ENCODE measurements at places on chromosomes 13 and 19.

GRCh38 chr13:41049480-41050440 is 11.5 kb upstream of the WBP4 start:
- DNase-seq = no peak

DNA sequence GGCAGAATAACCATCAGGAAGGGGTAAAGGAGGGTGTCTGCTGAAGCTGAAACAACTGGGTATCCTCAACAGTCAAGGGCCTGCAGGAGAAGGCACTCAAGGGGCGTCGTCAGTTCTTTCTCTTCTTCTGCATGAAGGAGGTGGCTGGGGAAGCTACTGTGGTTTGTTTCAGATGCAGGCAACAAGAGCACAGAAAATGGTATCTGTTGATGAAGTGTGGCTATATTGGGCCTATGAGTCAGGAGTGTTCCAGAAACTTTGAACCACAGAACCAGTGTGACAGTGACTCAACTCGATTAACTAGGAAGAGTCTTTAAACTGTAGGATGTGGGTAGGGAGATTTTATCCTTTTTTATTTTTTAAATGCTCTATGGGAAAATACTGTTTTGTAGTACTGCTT is 686.3 kb downstream of the FGF9 start:
- DNase-seq = no peak

DNA sequence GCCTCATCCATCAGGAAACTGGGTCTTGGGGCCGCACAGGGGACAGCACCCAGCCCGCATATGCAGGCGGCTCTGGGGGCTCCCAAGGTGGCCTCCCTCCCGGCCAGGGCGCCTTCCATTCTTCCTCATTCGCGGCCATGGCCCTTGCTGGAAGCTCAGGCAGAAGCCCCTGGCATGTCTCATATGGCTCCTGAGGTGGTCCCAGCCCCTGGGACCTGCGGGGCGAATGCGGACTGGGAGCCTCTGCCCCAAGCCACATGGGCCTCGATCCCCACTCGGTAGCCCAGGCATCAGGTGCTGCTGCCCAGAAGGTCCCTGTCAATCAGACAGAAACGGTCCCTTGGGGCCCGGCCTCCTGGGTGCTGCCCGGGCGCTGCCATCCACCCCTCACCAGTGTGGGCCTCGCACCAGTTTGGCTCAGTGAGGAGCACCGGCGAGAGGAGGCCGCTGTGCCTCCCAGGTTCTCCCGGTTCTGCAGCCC is 301.6 kb downstream of the TEX29 start:
- DNase-seq = no peak

- no peak for DNase-seq
Measured at GRCh38 chr19:30105727-30106126, 163.7 kb downstream of the URI1 start.

DNA sequence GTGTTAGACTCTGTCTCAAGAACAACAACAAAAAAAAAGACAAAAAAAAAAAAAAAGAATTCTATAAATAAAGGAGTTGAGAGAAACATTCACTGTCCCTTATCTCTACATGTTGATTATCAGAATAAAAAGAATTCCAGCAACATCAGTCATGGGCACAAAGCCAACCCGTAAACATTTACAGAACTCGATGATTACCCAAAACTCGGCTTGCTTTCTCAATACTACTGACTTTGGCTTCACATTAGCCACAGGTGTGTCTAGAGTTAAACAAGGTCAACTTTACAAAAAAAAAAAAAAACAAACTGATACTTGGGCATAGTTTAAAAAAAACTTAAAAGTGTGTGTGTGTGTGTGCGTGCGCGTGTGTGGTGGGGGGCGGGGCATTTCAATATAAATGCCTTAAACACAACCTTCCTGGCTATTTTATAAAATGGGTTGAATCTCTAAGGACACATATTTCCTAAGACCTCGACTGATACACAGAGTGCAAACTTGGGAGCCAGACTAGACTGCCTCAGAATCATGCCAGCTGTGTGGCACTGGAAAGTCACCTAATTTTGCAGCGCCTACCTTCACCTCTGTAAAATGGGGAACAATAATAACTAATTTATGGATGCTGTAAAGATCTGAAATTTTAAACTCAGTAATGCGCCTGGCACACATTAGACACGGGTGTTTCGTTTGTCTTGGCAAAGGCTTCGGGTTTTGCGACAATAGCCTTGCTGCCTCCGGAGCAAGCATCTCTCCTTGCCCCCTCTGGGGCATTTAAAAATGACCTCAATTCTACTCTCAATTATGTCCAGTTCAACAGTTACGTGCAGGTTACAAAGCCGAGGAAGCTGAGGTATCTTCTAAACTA is 922 bp downstream of the EBPL start:
- DNase-seq = peak; percentile 70

DNA sequence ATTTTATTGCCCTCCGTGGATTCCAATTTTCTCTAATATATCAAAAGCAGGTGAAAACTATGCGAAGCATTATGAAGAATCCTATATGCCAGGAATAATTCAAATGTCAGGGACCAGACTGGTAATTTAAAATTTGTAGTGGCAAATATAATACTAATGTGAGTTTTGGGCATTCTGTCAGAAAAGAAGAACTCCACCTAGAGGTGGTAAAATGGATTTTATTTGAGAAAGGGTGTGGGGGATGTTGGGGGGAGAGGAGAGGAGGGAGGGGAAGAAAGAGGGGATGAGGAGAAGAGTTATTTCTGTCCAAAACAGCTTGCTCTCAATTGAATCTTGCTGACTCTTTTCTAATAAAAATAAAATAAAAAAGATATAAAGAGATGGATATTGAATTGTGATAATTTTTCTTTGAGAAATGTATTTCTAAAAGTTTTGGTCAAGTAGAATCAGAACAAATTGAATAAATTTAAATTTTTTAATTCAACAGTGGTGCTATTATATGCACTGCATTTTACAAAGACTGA is 929.3 kb upstream of the SLITRK5 start:
- DNase-seq = no peak

DNA sequence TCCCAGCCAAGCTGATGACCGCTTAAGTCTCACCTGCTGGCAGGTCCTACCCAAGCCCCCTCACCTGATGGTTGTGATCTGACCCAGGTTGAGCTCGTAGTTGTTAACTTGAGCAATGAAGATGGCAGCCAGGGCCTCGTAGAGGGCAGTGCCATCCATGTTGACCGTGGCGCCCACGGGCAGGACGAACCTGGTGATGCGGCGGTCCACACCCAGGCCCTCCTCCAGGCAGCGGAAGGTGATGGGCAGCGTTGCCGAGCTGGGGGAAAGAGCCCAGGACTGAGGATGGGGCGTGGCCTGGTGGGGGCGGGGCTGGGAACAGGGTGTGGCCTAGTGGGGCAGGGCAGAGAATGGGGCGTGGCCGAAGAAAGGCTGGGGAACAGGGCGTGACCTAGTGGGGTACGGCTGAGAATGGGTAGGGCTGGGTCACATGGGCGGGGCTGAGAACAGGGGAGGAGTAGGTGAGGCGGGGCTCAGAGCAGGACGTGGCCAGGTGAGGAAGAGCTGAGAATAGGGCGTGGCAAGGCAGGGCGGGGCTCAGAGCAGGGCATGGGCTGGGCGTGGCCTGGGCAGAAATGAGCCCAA is 12.9 kb downstream of the OR7C2 start:
- no peak for DNase-seq

- no peak for DNase-seq
Measured at GRCh38 chr13:33278913-33279312, 6.6 kb downstream of the STARD13 start.

DNA sequence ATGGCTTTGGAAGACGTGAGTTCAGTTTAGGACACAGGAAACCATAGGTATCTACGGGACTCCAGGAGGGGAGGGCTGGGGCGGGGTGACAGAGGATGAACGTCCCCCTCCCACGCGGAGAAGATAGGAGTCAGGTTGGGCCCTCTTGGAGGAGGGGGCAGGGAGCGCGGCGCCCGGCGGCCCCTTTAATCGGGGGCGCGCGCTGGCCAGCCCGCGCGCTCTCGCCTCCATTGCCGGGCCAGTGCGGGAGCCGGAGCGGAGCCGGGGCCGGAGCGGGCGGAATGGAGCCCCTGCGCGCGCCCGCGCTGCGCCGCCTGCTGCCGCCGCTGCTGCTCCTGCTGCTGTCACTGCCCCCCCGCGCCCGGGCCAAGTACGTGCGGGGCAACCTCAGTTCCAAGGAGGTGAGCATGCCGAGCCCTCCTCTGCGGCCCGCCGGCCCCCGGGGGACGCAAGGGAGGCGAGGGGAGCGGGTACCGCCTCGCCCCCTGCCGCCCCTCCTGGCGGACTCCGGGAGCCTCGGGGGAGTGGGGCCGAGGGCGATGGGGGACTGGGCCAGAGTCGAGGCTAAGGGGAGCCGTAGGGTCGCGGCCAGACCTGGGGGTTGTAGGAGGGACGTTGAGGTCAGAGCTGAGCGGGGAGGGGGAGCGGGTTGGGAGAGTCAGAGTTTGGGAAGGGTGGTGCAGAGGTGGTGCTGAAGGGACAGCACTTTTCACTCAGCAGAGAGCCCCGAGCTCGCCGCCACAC is at the start of gene TMEM145:
Gene TMEM145, plus strand, starts transcription at position 214 of the 744 bp plus-strand sequence. Its CDS starts 68 bp downstream, at position 282.
- DNase-seq = peak; percentile 57

- no peak for DNase-seq
Measured at GRCh38 chr19:58549664-58550361, 5.1 kb downstream of the CHMP2A start.

DNA sequence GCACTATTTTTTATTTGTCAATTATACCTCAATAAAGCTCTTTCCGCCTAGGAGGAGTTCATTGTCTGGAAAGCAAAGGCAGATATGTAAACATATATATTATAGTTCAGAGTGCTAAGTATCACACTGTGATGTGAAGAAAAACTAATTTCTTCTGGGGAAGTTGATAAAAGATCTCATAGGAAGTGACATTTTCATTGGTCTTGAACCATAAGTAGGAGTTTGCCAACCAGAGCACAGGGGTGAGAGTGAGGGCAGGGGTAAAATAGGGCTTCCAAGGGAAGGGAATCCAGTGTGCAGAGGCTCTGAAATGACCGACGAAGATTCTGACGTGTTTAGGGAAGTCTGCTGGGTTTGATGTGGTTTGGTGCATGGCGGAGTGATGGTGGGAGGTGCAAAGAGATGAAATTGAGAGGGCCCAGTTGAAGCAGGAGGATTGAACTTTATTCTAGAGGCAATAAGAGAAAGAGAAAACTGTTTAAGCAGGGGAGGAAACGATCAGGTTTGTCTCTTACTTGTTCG is 780 bp upstream of the GTF2F2 start:
- DNase-seq = no peak

- DNase-seq = peak; percentile 68
Measured at GRCh38 chr19:17244618-17245534, 843 bp downstream of the NR2F6 start.

DNA sequence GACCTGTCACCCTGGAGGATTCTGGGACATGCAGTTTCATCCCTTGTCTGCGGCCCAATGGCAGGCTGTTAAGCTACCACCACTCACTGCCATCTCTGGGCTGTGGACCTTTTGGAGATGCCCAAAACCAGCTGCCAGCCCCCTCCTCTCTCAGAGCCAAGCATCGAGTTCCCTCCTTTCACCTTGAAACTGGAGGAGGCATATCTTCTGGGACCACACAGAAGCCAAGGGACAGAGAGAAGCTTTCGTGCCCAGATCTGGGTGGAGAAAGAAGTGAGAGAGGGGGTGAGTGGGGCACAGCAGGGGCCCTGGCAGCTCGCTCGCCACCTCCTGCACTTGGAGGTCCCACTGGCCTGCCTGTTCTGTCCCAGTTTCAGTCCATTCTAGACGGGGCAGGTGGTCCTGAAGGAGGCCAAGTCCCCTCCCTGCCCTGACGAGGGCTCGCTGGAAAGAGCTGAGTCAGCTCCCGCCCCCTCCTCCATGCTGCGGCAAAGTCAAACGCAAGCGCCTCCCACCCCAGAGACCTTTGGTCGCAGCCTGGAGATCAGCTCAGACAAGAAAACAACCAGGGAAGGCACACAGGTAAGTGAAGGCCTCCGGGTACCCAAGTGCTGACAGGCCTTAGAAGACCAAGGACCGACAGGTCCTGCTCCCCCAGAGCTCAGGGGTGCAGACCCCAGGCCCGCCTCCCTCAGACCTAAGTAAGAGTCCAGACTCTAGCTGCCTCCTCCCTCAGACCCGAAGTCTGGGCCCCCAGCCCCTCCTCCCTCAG is 3.8 kb downstream of the BCAT2 start:
- peak; percentile 54 for DNase-seq

GRCh38 chr13:20544201-20544923 is 18.7 kb upstream of the CRYL1 start:
- no peak for DNase-seq

GRCh38 chr13:99796175-99796819 is 175.3 kb downstream of the ZIC5 start:
- DNase-seq = no peak

- peak; percentile 59 for DNase-seq
Measured at GRCh38 chr19:55080121-55080967, 4.7 kb downstream of the EPS8L1 start.

DNA sequence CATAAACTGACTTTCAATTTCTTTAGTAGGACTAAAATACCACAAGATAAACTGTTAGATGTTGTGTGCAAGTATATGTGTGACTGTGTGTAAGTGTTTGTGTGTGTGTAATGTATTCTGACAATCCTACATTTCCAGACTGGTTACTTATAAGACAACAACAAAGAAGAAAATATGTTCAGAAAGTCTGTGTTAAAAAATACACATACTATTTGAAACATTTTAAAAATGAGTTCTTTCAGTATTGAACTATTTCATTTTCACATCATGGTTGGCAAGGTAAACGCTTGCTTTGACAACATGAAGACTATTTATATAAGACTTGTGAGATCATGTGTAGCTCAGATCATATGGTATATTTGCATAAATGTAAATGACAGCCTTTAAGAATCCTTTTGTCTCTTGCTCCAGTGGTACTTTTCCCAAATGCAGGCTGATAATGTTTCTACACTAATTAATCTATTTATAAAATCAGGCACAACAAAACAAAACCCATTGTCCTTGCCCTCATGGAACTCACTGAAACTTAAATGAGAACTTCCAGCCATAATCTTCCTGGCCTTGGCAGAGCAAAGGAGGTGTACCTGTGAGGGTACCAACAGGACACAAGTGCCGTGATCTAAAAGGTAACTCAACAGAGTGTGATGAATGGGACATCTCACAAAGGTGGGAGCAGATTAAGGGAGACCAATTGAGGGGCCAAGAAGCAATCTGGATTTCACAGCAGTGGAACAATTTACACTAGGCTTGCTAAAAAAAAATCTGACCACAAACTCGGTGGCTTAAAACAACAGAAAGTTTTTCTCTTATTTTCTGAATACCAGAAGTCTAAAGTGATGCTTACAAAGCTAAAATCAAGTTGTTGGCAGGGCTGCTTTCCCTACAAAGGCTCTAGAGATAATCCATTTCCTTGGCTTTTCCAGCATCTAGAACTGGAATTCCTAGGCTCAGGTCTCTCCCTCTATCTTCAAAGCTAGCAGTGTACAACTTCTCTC is 349.0 kb downstream of the TBC1D4 start:
- no peak for DNase-seq

- DNase-seq = no peak
Measured at GRCh38 chr13:38954844-38955243, 35.8 kb downstream of the STOML3 start.

Data from body of pancreas (tissue), 4 donors.